ENCODE measurements at places on chromosomes 7 and 10.
A peak's percentile ranks its signal among the peaks of the same experiment; 100 is the strongest.

DNA sequence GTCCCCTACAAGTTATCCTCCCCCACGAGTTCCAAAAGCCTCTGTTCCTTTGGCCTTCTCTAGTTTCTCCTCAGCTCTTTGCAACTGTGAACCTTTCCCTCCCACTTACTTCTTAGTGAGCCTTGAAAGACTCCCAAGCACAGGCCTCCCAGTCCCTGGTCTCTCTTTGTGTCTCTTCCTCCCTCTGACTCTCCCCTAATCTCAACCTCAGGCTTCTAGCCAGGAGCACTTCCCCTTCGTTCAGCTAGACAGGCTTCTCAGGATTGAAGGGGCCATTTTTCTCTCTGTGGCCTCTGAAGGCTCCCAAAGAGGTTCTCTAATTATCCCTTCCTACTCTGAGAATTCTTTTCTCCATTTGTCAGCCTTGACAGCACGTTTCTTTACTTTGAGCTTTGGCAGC lies 50.2 kb upstream of the PHYHIPL start:
- DNase-seq: no peak

- peak; percentile 39 for DNase-seq
Observed at GRCh38 chr7:70752794-70753241, 379.1 kb upstream of the GALNT17 start.

GRCh38 chr10:48446785-48447184 lies 140.3 kb downstream of the MAPK8 start:
- DNase-seq: no peak

- no peak for DNase-seq
Observed at GRCh38 chr10:126240483-126240882, 147.8 kb downstream of the ADAM12 start.

GRCh38 chr7:114354306-114354705 lies 60.3 kb upstream of the FOXP2 start:
- DNase-seq: no peak

- no peak for DNase-seq
Observed at GRCh38 chr7:50308203-50308531, 3.7 kb downstream of the IKZF1 start.

- DNase-seq: no peak
Observed at GRCh38 chr7:28364082-28364481, 48.2 kb upstream of the CREB5 start.

DNA sequence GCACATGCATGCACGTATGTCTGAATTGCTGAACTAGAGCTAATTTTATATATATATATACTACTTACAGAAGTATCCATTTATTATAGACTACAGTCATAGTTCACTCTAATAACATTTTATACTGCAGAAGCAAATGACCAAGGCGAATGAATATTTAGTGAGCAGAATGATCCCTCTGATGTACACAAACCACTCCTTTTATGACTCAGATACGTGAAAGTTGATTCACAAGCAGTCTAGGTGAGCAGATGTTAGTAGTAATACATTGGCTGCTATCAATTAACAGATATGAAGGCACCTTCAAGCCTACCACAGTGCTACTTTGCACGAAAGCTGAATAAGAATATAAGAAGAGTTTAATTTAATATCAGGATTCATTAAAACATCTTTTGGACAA lies 10.4 kb downstream of the GPAM start:
- no peak for DNase-seq

DNA sequence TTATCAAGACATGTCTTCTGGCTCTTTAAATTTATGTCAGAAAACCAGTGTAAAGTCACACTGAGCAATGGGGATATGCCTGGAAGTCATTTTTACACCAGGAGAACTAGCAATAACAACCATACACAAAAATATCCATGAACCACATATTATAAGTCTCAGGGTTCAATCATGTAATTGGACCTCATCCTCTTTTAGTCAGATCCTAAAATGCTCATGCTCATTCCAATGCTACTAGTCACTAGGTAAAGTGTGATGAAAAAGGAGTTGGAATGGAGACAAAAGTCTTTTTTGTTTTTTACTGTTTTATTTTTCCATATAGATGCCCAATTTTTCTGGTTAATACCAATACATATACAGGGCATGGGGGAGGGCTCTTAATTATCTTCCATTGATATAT lies 306.1 kb downstream of the DGKB start:
- no peak for DNase-seq

Measured in AG09309 (cell line).